ENCODE measurements at places on chromosomes 11 and 22. TPM values are rescaled to one million over a fixed set of nuclear protein-coding genes. Genes with fewer than 3 reads are reported as not detected.

Gene LDLRAD3
- 10.8 TPM for total RNA-seq

Gene APOL6
- total RNA-seq = 29.4 TPM

Gene TPH1
- total RNA-seq = 1.2 TPM

Gene SCARF2
- total RNA-seq = 42.9 TPM

Gene ANKK1
- not detected for total RNA-seq

GRCh38 chr11:12195768-12196167, 85.4 kb downstream of the MICAL2 start:
- no peak for DNase-seq

DNA sequence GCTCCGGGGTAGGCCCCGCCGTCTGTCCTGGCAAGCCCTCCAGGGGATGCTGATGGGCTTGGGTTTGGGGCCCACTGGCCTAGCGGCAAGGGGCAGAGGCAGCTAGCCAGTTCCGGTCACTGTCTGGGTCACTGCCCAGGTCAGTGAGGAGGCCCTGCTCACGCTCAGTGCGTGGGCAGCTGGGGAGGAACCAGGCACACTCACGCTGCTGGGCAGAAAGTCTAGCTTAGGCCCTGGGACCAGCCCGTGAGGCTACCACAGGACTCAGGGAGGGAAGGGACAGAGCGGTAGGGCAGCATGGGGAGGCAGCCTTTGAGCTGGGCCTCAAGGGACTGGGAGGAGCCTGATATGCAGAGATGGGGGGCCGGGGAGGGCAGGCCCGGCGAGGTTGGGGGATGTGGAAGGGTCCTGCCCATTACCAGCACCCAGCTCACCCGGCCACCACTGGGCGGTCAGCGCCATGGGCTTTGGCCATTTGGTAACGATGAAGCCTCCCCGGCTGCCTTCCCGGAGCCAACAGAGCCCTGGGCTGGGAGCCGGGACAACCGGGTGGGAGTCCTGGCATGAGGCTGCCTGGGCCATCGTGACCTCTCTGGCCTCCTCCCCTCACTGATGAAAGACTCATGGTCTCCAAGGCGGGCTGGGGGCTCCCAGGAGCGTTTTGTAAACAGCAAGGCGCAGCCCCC, 14.2 kb downstream of the SHISAL1 start:
- no peak for DNase-seq

- peak; percentile 73 for DNase-seq
Observed at GRCh38 chr11:72013765-72014711, 15.3 kb downstream of the IL18BP start.

DNA sequence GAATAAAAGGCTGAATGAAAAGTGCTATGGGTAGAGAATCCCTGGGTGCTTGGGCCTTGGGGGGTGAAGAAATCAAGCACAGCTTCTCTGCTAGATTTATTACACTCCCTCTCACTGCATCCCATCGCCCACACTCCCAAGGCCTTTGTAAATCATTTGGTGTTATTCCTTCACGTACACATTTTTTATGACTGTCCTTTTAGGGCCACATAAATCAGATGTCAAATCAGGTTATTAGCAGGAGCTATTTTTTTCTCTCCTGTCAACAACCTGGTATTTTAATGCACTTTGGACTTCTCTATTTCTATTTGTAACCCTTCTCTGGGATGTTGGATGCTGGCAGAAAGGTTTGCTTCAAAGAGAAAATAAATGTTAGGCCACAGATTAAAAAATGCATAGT, 408.8 kb downstream of the INSC start:
- no peak for DNase-seq

- DNase-seq = peak; percentile 52
Observed at GRCh38 chr11:109940816-109941215, 152.4 kb upstream of the ZC3H12C start.

DNA sequence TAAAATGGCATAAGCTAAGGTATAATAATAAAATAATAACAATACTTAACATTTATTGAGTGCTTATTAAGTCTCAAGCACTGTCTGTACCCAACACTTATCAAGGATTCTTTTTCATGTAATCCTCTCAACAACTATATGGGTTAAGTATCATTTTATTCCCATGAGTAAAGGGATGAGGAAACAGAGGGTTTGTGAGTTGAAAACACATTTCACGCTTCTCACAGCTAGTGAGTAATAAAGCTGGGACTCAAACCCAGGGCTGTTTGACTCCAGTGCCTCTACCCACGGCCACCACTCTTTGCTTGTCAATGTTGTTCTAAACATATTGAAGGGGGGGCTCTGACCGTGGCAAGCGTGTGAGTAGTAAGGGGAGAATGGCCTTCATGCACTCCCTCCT, 8.7 kb downstream of the CD3E start:
- DNase-seq = no peak

- DNase-seq = no peak
Observed at GRCh38 chr11:86495351-86495750, 120.7 kb downstream of the CCDC81 start.

DNA sequence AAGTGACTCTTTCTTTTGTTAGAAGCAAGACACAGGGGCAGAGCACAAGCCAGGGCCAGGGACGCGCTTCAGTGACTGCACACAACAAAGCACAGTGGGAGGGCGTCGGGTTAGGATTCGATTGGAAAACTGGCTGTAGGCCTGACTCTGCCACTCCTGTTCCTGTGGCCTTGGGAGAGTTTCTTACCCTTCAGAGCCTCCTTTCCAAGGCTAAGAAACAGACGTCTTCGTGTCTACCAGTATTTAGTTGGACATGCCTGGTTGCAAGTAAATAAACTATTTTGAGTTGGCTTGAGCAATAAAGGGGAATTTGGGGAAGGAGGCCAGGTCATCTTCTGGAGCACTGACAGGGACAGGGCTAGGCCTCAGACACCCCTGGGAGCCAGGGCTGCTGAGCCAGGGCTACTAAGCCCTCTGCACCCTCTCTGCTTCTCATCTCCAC, 549.1 kb downstream of the INSC start:
- no peak for DNase-seq
